Activated CD8-positive, alpha-beta memory T cell treated with anti-CD3 and anti-CD28 coated beads, Interleukin-2, amount 10 ng/mL, durations not matched to agents 7 days and 5 days (primary cell): ENCODE measurements at places on chromosomes 7 and 10. TPM values are rescaled to one million over a fixed set of nuclear protein-coding genes. Genes with fewer than 3 reads are reported as not detected.

The NEBL gene
- not detected for total RNA-seq

The HNRNPH3 gene
- total RNA-seq: 124 TPM

GRCh38 chr10:43411536-43411935 is 2.5 kb upstream of the HNRNPF start:
- no peaks in the 10 kb centered on the region for H3K27me3 ChIP-seq
- no peak overlapping the region for H3K4me3 ChIP-seq
- no peak for DNase-seq
- H3K27ac ChIP-seq: no peak overlapping the region
- H3K4me1 ChIP-seq: peaks cover 11% of the 10 kb centered on the region

DNA sequence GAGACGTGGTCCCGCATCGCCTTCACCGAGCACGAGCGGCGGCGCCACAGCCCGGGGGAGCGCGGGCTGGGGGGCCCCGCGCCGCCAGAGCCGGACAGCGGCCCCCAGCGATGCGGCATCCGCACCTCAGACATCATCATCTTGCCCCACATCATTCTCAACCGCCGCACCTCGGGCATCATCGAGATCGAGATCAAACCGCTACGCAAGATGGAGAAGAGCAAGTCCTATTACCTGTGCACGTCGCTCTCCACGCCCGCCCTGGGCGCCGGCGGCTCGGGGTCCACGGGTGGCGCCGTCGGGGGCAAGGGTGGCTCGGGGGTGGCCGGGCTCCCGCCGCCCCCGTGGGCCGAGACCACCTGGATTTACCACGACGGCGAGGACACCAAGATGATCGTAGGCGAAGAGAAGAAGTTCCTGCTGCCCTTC is 737 bp downstream of the CNNM2 start:
- H3K27ac ChIP-seq: peak overlapping the region; percentile 92
- peak; percentile 63 for DNase-seq
- H3K27me3 ChIP-seq: no peaks in the 10 kb centered on the region
- peaks cover 66% of the 10 kb centered on the region for H3K4me1 ChIP-seq
- peaks cover 10% of the 10 kb centered on the region for H3K36me3 ChIP-seq
- peak overlapping the region; percentile 90 for H3K4me3 ChIP-seq

- H3K36me3 ChIP-seq: no peaks in the 10 kb centered on the region
- H3K27me3 ChIP-seq: no peaks in the 10 kb centered on the region
- DNase-seq: no peak
- no peaks in the 10 kb centered on the region for H3K4me1 ChIP-seq
- H3K27ac ChIP-seq: no peak overlapping the region
Measured at GRCh38 chr7:11858026-11858425, 26.0 kb upstream of the THSD7A start.
